ENCODE measurements at places on chromosomes 16 and 17.

- DNase-seq = no peak
Measured at GRCh38 chr17:16262201-16262600, 45.2 kb downstream of the PIGL start.

DNA sequence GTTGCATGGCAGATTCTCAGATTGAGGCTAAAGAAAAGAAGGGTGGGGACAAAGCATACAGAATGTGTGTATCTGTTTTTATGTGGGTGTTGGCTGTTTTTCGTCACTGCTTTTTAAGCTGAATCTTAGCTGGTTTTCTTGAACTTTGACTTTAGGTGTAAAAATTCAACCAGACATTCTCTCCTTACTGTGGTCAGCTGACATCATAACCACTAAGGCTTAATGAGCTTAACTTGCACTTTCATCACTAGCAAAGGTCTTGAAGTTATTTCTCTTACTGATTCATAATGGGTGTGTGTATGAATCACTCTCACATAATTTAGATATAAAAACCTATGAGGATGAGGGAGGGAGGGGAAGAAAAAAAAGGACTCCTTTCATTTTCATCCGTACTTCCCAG lies 4.0 kb upstream of the CDC6 start:
- DNase-seq = no peak

GRCh38 chr16:88009563-88010342 lies 58.5 kb downstream of the BANP start:
- no peak for DNase-seq

- no peak for DNase-seq
Measured at GRCh38 chr17:5809056-5809455, 224.7 kb upstream of the NLRP1 start.

DNA sequence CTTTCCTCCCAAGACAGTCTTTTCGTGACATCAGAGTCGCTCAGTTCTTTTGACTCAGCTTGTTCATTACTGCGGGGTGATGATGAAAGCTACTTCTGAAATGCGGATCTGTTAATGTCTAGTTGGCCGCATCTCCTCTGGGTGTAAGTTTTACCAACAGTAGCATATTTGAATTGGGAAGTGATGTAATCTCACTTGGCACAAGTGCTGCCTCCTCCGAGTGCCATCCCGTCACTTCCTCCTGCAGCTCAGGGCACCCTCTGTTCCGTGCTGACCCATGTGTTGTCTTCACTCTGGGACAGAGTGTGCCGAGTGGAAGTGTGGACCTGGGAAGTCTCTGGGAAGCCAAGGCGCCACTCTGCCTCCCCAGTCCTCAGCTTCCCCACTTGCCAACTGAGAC lies 8.9 kb downstream of the ADAD2 start:
- DNase-seq = no peak

GRCh38 chr16:51621610-51622009 lies 470.5 kb upstream of the SALL1 start:
- DNase-seq = no peak

GRCh38 chr16:3054965-3055733 lies 8.8 kb downstream of the MMP25 start:
- DNase-seq = no peak

DNA sequence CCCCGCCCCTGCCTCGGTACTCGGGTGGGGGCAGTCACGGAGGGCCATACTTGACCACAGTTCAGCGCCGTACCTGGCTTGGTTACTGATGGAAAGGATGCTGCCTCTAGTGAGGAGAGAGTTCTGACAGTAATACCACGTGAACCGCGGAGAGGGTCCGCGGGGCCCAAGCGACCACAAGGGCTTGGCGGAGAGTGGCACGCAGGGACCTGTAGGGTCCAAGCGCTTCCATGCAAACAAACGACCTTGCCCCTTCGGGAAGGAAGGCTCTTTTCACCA lies 9.2 kb downstream of the KDM6B start:
- DNase-seq = no peak

All from stimulated activated CD8-positive, alpha-beta memory T cell treated with anti-CD3 and anti-CD28 coated beads, Interleukin-7, amount 100 ng/mL, for 48 hours (primary cell).